Activated CD4-positive, alpha-beta T cell treated with anti-CD3 and anti-CD28 coated beads, Interleukin-2, amount 50 U/mL, for 16 hours (primary cell): ENCODE measurements at places on chromosomes 1 and 21.

GRCh38 chr1:209749670-209750323, 6.1 kb upstream of the TRAF3IP3 start:
- DNase-seq = peak; percentile 41

GRCh38 chr21:46369520-46370235, 45.7 kb downstream of the PCNT start:
- DNase-seq = peak; percentile 17

GRCh38 chr1:151238467-151238739, 16.1 kb upstream of the PSMD4 start:
- no peak for DNase-seq

DNA sequence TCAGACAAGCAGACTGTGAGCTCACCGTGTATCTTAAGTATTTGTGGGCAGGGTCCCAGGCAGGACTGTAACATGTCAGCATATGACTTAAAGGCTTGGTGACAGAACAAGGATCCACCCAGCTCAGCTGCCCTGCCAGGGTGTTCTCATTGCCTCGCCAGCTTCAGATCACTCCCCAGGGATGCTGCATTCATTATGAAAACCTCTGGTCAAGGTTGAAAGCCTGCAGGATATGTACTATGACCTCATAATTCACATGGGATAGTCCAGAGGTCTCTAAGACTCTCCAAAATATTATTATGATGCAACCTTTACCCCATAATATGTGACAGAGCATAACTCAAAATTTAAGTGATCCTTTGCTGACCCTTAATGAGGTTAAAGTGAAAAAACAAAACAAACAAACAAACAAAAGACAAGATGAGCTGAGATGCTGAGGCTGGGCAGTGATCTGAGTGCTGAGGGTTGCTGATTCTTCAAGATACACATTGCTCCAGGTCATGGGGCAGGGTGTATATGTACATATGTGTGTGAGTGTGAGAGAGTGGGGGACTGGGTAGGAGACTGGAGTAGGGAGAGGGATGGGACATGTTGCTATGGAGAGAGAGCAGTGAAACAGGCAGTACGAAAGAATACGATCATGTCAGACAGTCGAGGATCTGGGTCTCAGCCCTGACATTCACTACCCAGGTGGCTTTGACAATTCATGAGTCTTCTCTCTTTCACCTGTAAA, 98.8 kb upstream of the DUSP10 start:
- no peak for DNase-seq

DNA sequence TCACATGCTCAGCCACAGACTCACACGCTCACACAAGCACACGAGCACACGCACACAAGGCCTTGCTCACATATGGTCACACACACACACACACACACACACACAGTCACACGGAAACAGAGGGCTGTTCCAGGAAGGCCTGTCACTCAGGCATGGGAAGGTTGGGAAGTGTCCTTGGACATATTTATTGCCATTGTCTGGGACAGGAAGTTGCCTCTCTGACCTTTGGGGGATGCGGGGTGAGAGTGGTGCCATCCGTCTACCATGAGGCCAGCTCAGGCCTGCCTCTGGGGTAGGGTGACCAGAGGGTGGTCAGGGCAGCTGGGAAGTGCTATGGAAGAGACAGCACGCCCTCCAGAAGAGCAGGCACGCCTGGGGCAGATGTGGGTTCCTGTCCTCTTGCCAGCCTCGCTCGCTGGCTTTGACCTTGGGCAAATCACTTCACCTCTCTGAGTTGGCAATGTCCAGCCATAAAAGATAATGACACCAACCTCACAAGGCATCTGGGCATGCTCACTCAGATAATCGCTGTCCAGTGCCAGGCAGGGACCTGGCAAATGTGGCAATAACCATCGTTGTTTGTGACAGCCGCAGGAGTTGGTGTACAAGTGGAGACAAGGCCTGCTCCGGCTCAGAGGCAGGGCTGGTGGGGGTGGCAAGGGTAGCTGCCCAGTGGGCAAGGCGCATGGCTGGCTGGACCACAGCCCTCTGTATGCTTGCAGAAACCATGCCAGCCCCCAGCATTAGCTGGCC, 8.0 kb upstream of the GUCA2A start:
- DNase-seq = no peak

DNA sequence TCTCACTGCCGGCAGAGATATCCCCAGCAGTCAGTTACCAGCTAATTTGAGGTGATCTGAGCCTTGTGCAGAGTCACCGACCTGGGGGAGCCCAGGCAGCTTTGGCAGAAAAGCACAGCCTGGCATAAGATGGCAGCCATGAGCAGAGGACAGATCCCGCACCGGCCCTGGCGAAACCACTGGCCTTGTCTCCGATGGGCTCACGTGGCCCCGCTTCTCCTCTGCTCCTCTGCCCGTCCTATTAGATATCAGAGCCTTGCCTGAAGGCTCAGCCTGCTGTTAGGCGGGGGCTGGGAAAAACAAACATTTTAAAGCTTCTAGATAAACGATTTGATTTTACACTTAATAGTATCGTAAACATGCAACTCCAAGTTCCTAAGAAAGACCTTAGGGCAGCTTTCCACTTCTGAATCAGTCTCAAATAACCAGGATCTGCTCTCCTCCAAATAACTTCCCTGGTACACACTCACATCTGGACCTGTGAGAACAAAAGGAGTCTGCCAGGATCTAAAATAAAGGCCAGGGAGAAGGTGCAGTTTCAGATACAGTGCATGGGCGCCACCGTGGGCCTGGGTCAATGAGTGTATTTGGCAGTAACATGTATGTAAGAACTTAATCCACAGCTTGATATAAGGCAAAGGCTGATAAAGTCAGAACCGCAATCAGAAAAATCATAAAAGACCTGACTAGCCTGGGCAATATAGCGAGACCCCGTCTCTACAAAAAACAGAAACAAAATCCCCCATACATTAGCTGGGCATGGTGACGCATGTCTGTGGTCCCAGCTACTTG, 10.0 kb downstream of the EDARADD start:
- DNase-seq = no peak

- DNase-seq = no peak
Observed at GRCh38 chr1:111006556-111006955, 42.8 kb upstream of the LRIF1 start.

DNA sequence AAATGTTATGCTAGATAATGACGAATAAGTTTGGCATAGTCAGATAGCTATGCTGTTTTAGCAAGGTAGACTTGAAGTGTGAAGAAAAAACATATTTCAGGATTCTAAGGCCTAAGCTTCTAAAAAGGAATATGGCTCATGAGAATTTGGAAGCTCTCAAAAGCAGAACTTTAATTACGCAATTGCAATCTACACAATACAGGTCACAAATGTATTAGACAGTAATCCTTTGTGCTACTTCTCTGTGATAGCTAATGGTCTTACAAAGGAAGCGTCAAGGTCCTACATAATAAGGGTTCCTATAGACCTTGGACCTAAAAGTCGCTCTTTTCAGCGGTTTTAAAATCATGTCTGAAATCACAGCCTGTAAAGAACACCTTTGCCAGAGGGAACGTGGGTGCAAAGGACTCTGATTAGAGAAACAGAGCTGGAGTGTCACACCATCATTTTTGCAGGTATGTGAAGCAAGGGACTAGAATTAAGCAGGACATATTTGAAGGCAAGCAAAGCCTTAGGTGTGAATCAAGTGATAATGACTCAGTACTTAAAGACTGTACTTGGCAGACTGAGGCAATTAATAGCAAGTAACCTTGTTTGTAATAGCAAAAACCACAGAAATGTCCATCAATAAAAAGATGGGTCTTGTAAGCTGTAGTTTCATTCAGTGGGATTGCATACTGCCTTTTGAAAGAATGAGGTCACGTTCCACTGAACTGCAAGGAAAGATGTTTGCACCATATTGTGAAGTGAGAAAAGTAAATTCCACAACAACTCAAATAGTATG, 420.2 kb downstream of the KCTD3 start:
- DNase-seq = no peak

DNA sequence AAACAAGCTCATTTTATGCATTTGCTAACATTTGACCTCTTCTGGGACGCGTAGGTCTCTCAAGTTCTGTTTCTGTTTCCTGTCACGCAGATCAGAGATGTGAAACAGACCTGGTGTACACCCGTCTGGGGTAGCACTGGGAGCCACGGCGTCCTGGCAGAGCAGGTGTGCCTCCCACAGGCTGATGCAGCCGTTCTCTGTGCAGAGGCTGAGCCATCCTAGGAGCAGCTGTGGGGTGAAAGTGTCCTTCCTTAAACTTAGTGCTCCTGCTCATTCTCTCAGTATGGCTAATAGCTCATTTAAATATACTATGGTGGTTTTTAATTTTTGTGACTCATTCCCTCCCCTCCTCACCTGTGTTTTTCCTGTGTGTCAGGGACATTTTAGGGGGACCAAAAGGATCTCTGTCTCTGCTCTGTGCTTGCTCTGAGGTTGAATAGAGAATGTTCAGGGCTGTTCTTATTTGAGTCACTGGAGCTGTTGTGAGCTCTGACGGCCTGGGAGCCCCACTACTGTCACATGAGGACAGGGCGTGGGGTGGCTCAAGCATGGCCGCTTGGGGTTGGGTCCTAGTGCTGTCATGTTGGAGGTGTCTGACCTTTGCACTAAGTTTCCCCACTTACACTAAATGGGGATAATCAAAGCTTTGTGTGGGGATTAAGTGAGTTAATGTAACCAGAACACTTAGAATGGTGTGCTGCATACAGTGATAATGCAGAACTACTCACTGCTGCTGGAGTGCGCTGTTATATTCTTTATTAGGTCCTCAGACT, 43.0 kb downstream of the GALNT2 start:
- DNase-seq = peak; percentile 90

DNA sequence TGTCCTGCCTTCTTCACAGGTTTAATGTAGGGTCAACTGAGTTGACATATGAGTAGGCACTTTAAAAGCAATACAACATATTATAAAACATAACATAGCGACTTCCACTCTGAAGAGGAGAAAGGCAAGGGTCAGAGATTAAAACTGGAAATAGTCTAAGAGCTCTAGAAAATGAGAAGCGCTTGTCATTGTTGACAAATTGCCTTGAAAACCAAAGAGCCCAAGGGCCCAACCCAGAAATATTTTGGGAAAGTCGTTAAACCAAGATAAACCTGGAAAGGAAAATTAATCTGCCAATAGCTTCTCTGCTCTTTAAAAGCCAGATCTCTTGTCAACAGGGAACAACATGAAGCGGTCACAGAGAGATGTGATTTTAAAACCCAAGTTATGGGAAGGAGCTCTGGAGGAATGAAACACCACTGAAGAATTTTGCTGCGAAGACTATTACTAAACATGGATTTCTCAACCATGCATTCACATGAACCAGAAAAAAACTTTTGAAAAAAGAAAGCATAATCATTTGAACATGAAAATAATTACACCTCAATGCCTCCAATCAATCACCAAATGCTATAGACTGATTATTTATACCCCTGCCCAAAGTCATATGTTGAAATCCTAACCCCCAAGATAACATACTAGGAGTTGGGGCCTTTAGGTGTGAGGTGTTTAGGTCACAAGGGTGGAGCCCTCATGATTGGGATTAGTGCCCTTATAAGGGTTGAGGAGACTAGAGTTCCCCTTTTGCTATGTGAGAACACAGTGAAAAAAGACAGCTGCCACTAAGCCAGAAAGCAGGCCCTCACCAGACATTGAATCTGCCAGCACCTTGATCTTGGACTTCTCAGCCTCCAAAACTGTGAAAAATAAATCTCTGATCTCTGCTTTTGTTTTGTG, 33.0 kb upstream of the MTF1 start:
- DNase-seq = no peak

- no peak for DNase-seq
Observed at GRCh38 chr1:71706029-71706671, 576.2 kb downstream of the NEGR1 start.

- DNase-seq = no peak
Observed at GRCh38 chr1:209815490-209815889, 9.5 kb upstream of the IRF6 start.

DNA sequence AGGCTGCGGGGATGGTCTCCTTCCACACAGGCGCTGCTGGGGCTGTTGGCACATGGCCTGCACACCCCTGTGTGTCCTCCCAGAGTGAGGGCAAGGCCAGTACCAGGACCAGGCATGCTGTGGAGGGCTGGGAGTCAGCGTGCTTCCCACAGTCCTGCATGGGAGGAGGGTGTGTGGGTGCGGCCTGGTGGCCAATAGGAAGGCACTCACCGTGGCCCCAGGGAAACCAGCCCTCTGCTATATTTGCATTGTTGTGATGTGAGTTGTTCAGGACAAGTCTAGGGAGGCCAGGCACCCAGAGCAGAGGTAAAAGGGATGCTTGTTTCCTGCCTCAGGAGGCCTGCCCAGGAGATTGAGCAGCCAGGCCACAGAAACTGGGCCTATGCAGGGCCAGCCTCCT, 59.5 kb downstream of the S100B start:
- no peak for DNase-seq

DNA sequence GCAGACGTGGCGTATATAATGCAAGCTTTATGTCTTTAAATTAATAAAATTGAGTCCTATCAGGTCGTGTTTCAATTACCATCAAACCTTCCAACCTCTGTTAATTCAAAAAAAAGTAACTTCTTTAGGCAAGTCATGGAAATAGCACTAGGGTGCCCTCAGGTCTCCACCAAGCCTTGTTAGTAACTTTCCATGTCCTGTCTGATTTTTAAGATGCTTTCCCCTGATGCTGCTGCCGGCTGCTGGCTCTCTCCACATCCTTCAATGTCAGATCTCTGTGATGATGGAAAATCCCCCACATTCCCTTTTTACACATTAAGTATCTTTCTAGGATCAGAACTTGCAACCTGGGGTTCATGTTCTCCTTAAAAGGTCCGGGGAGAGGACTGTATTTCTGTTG, 3.0 kb downstream of the ERG start:
- DNase-seq = no peak

DNA sequence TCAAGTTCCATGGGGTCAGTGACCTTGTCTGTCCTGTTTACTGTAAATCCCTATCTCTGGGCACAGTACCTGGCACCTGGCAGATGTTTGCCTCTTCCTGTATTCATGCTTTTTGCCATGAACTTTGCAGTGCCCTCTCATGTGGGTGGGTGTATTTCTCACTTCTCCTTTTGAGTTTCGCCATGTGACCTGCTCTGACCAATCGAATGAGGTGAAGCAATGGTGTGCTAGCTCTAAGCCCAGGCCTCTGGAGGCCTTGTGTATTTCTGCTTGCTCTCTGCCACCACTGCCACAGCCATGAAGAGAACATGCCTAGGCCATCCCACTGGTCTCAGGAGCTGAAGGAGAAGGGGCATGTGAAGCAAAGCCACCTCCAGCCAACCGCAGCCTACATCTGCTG, 185.5 kb upstream of the ZC3H12A start:
- no peak for DNase-seq

- DNase-seq = no peak
Observed at GRCh38 chr21:34713621-34714020, 44.8 kb downstream of the CLIC6 start.
